Activated CD4-positive, alpha-beta T cell treated with anti-CD3 and anti-CD28 coated beads, Interleukin-2, amount 50 U/mL, for 24 hours (primary cell): ENCODE measurements at places on chromosomes 13 and 19.

DNA sequence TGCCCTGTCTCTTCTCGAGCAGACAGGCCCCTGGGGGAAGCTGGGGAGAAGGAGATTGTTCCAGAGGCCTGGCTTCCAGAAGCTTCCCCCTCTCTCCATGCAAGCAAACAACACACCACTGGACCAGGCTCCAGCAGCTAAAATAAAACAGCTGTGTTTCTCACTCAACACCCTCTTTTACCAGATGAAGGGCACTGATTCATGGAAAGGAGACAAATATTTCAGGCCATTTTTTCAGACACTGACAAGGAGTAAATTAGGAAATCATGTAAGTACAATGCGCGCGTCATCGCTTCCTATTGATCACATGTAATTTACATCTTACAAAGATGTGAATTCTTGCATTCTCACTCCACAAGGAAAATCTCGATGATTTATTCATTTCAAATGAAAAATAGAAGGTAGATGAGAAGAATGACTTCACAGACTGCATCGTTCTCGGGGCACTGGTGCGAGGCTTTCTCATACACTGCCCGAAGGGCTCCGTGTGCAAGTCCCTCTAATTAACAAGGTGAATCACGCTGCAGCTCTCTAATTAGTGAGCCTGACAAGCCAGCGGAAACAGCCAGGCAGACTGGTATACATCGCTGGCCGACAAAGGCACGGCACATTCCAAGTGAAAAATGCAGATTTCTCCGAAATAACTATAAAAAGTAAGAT, 153.6 kb downstream of the KCTD15 start:
- DNase-seq: no peak

- no peak for DNase-seq
These were observed 346.0 kb downstream of the KCNRG start for GRCh38 chr13:50361282-50361681.

- DNase-seq: no peak
These were observed 95.7 kb downstream of the ARHGEF7 start for GRCh38 chr13:111210544-111211469.

DNA sequence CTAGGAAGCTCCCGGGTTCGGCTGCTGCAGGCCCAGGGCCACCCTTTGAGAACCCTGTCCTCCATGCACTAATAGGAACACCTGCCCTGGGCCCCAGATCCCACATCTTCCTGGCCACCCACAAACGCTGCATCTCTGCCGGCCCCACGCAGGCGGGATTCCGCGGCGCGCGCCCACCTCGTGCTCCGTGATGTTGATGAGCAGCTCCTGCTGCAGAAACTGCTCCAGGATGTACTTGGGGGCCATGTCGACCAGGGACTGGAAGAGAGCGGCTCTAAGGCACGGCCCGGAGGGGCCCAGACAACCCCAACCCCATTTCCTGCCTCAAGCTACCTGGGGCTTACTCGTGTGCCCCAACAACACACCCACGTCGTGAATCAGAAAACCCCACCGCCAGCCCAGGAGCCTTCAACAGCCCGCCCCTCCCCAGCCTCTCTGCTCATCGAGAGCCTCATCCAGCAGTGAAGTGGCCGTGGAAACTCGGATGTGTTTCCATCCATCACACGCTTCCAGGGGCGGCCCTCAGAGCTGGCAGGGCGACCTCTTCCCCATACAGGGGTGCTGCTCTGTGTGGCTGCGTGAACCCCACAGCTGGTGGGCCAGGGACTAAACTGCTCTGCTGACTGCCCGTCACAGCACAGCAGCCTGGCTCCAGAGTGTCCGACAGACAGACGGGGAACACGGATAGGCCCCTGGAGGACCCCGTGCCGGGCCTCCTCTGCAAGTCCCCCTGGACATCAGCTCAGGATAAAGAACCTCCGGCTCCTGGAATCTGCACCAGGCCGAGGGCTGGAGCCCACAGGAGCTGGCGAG, 4.2 kb downstream of the POLR2E start:
- no peak for DNase-seq

DNA sequence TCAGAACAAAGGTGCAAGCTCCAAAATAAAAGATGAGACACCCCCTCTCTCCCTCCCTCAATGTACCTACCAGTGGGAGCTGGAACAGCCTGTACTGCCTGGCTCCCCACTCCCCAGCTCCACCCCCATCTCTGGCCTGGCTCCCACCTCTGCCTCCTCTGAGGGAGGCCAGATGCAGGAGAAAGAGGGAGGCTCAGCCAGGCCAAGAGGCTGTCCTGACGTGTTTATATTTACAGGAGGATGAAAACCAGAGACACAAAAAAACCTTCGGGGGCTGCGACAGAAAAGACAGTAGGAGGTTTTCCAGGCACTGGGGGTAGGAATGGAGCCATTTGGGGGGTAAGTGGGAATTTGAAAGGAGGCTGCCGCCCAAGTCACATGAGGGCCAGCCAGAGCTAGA, 19.7 kb downstream of the ARHGEF18 start:
- DNase-seq: no peak

GRCh38 chr19:35267353-35267817, 1.4 kb upstream of the USF2 start:
- DNase-seq: no peak

DNA sequence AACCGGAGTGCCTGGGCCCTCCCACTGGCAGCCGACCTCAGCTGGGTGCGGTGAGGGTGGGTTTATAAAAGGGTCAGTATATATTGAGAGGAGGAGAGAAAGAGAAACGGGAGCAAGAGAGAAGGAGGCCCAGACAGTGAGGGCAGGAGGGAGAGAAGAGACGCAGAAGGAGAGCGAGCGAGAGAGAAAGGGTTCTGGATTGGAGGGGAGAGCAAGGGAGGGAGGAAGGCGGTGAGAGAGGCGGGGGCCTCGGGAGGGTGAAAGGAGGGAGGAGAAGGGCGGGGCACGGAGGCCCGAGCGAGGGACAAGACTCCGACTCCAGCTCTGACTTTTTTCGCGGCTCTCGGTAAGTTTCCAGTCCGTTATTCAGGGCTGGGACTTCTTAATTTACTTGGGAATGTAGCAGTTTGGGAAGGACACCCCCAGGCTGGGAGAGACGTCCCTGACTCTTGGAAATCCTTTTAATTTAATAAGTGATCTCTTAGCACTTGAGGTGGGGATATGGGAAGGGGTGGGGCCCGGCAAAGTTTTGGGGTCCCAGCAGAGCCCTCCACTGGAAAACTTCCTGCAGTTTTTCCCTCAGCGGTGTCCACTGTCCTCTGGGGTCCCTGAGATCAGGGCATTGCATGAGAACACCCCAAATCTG, at the start of gene EMP3:
Gene EMP3, plus strand, starts transcription at position 288 of the 646 bp plus-strand sequence. CDS start 1,293 bp downstream, outside the sequence.
- peak; percentile 56 for DNase-seq

DNA sequence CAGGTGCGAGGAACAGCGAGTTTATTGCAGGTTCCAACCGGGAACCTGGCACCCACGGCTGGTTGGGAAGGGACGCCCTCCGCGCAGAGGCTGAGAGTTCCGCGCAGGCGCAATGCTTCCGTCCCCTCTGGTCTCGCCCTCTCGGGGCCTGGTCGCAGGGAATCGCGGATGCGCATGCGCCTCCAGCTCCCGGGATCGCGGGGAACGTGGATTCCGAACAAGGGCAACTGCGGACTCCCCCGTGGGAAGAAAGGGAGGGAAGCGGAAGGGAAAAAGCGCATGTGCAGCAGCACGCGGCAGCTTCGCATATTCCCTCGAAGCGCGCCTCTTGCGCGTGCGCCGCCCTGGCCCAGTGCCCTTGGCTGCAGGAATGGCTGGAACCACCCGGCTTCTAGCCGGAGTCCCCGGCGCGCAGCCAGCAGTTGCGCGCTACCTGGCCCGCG, 1.1 kb downstream of the TSSK6 start:
- no peak for DNase-seq

GRCh38 chr19:1087813-1088415, 7.3 kb downstream of the POLR2E start:
- DNase-seq: no peak

GRCh38 chr13:48078251-48078656, 16.6 kb downstream of the MED4 start:
- no peak for DNase-seq

DNA sequence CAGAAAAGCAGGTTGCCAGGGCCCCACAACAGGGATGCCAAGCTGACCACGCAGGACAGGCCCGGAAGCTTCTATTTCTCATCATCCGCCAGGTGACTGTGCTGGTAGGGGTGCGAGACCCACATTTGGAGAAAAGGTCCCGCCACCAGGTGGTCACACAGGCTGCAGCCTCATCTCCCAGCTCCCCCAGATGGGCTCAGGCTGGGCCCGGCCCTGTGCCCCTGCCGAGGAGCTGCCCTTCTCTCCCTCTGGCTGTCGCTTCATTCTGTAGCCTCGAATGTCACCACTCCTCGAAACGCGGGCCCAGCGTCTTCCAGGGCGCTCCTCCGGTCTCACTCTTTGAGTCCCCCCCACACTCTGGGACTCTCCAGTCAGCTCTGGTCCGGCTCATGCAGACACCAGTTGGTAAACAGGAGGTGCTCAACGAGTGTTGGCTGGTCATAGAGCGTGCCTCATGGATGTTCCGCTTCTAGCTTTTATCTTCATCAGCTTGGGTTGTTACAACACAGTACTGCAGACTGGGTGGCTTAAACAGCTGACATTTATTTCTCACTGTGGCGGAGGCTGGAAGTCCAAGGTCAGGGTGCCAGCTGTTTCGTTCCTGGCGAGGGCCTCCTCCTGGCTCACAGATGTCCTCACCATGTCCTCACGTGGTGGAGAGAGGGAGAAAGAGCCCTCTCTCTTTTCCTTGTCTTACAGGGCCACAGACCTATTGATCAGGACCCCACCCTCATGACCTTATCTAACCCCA, 87.1 kb downstream of the TEX29 start:
- no peak for DNase-seq

GRCh38 chr19:8517551-8518442, 3.8 kb upstream of the ZNF414 start:
- no peak for DNase-seq

DNA sequence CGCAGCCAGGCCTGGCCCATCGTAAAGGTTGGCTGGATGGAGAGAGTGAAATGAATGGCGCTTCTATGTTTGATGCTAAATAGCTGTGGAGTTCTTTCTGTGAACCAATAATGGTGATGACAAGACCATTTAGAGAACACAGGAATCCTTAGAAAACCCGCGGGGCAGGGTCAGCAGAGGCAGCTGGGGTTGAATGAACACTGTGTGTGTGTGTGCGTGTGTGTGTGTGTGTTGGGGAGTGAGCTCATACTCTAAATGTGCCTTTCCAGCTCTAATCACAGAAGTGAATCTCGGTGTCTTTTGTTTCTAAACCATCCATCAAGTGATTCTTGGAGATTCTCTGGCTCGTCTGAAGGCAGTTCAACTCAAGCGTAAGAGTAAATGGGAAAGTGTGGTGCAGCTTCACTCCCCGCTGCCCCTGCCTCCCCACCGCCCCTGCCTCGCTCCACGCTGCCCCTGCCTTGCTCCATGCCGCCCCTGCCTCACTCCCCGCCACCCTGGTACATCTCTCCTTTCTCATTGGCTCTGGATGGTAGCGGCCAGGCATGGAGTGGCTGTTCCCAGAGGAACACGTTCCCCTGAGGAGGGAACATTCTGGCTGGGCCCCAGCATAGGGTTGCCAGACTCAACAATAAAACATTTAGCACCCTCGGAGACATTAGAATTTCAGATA, 21.2 kb downstream of the TMPRSS9 start:
- no peak for DNase-seq

- DNase-seq: no peak
These were observed 74.6 kb upstream of the MEDAG start for GRCh38 chr13:30831515-30831914.

DNA sequence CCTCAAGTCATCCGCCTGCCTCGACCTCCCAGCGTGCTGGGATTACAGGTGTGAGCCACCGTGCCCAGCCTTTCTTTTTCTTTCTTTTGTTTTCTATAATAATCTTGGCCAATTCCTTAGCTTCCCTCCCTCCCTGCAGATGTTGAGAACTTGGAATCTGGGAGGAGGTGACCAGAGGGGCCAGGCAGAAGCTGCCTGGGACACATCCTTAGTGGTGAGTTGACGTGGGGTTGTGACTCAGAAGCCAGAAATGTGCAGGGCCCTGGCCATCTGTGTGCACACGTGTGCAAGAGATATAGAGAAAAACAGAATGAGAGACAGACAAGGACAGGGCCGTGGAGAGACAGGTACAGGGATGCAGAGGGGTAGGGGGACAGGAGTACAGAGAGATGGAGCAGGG, 154.3 kb downstream of the SIPA1L3 start:
- DNase-seq: no peak

GRCh38 chr19:44438441-44438840, 9.8 kb downstream of the ZNF229 start:
- DNase-seq: no peak

DNA sequence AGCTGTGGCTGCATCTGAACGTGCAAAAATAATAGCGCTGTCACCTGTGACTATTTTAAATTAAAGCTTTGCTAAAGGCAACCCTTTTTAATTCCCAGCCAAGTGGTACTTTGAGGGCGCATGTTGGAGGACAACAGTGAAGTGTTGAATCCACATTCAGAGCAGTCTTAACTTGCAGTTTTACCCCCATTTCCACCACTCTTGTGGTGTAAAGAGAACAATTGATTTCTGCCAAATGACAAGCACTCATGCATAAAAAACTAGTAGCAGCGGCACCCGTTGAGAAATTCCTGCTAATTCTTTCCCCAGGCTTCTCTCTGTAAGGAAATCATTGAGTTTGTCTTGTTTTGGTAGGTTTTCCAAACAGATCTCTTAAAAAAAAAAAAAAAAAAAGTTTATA, 1033.3 kb downstream of the EFNB2 start:
- no peak for DNase-seq
